Activated CD8-positive, alpha-beta T cell treated with anti-CD3 and anti-CD28 coated beads for 36 hours (primary cell): ENCODE measurements at places on chromosomes 2 and 18.

- DNase-seq: peak; percentile 34
- H3K27me3 ChIP-seq: peaks cover 2% of the 10 kb centered on the region
- H3K27ac ChIP-seq: no peak overlapping the region
- H3K36me3 ChIP-seq: peaks cover 12% of the 10 kb centered on the region
- H3K4me3 ChIP-seq: no peak overlapping the region
- H3K4me1 ChIP-seq: peaks cover 2% of the 10 kb centered on the region
These were observed 59.0 kb upstream of the LDLRAD4 start for GRCh38 chr18:13159579-13159978.

DNA sequence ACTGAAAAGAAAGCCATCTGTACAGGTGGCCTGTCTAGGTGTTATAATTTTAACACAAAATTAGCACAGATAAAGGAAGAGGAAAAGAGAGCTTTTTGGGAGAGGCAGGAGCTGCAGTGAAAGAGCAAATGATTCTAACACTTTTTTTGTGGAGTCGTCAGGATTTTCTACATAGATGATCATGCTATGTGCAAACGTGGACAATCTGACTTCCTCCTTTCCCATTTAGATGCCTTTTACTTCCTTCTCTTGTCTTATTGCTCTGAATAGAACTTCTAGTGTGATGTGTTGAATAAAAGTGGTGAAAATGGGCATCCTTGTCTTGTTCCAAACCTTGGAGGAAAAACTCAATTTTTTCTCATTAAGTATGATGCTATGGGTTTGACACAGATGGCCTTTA is 334.5 kb downstream of the NBAS start:
- H3K27ac ChIP-seq: no peak overlapping the region
- H3K4me3 ChIP-seq: no peak overlapping the region
- peaks cover 28% of the 10 kb centered on the region for H3K36me3 ChIP-seq
- H3K27me3 ChIP-seq: no peaks in the 10 kb centered on the region

DNA sequence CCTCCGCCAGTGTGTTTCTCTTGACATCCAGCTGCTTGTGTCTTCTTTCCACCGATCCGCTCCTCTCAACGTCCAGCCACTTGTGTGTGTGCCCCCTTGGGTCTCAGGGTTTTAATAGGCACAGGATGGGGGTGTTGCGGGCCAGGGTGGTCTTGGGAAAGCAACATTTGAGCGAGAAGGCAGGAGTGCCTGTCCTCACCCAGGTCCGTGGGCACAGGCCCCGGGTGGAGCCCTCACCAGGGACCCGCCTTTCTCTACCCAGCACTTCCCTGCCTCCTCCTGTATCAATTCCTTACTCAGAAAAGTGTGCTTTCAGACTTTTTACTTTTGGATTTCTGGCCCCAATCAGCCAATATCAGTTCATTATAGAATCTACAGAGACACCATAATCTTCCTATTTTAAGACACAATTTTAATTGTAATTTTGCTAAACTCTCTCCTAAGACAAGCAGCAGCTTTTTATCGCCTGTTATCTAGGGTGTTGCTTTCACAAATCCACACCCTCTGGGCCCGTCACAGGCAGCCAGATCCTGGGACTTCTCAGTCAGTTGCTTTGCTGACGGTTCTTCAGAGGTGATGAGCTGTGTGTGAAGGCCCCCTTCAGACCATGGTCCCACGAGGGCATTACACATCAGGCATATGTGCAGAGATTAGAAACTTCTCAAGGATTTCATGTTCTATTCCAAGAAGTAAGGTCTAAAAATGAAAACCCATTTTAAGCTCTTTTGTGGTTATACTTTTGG is 96.0 kb upstream of the FHL2 start:
- no peaks in the 10 kb centered on the region for H3K4me1 ChIP-seq
- peaks cover 8% of the 10 kb centered on the region for H3K27me3 ChIP-seq
- H3K27ac ChIP-seq: no peak overlapping the region
- no peak overlapping the region for H3K4me3 ChIP-seq
- no peaks in the 10 kb centered on the region for H3K36me3 ChIP-seq

GRCh38 chr2:110799376-110799775 is 67.0 kb downstream of the ACOXL start:
- peaks cover 2% of the 10 kb centered on the region for H3K4me1 ChIP-seq
- H3K27ac ChIP-seq: no peak overlapping the region
- no peak overlapping the region for H3K4me3 ChIP-seq
- no peak for DNase-seq

DNA sequence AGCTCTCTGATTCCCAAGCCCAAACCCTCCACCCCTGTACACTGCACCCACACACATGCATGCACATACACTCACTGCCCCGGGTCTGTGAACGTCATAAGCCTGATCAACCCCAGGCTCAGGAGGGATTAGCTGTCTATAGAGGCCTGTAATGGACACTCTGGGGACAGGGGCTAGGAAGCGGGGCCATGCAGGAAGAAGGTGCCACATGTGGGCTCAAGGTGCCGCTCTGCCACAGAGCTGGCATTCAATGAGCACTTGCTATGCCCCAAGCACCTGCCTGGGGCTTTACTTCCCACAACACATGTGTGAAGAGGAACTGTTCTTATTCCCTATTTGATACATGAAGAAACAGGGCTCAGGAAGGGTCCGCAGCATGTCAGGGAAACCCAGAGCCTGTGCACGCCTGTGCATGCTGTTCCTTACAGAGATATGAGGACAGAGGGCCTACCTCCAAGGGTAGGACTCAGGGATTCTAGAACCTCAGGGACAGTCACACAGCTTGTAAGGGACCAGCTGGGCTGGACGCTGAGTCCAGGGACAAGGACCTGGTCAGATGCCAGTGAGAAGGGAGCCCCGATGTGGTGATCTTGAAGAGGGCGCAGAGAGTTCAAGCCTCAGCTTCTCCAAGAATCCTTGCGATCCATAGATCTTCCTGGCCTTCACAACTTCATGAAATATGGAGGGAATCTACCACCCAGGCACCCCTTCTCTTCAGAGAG is 5.0 kb downstream of the BIN1 start:
- H3K27me3 ChIP-seq: no peaks in the 10 kb centered on the region
- no peak overlapping the region for H3K27ac ChIP-seq

GRCh38 chr2:154336201-154336600 is 362.3 kb upstream of the KCNJ3 start:
- H3K27me3 ChIP-seq: no peaks in the 10 kb centered on the region
- no peak for DNase-seq
- no peak overlapping the region for H3K4me3 ChIP-seq
- no peaks in the 10 kb centered on the region for H3K36me3 ChIP-seq
- no peaks in the 10 kb centered on the region for H3K4me1 ChIP-seq

DNA sequence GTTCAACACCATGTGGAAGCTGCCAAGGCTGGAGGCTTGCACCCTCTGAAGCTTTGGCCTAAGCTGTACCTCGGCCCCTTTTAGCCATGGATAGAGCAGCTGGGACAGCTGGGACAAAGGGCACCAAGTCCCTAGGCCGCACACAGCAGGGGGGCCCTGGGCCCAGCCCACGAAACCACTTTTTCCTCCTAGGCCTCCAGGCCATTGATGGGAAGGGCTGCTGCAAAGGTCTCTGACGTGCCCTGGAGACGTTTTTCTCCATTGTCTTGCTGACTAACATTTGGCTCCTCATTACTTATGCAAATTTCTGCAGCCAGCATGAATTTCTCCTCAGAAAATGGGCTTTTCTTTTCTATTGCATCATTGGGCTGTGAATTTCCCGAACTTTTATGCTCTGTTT is 13.7 kb downstream of the RAPGEF4 start:
- no peak overlapping the region for H3K4me3 ChIP-seq
- no peaks in the 10 kb centered on the region for H3K27me3 ChIP-seq
- no peaks in the 10 kb centered on the region for H3K4me1 ChIP-seq

- H3K4me1 ChIP-seq: no peaks in the 10 kb centered on the region
- no peak overlapping the region for H3K4me3 ChIP-seq
- DNase-seq: peak; percentile 14
These were observed 35.0 kb downstream of the RHOB start for GRCh38 chr2:20481798-20482405.

DNA sequence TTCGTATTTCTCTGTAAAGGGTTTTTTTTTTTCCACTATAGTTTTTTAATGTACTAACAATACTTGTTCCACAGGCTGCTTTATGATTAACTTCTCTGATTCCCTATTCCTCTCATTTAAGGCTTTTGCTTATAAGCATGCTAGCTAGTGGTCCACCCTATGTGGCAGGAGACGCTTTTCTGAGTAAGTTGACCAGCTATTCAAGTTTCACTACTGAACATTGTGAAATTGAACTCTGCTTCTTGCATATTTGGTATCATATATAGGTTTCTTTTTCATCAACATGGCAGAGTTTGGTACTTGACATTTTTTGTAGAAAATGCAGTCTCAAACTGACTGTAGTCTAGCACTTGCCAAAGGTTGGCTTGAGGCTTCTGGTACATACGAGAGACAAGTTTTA is 74.2 kb downstream of the OTX1 start:
- DNase-seq: no peak
- H3K27ac ChIP-seq: no peak overlapping the region
- H3K4me3 ChIP-seq: no peak overlapping the region
- peaks cover 7% of the 10 kb centered on the region for H3K36me3 ChIP-seq
- H3K27me3 ChIP-seq: no peaks in the 10 kb centered on the region
- no peaks in the 10 kb centered on the region for H3K4me1 ChIP-seq

DNA sequence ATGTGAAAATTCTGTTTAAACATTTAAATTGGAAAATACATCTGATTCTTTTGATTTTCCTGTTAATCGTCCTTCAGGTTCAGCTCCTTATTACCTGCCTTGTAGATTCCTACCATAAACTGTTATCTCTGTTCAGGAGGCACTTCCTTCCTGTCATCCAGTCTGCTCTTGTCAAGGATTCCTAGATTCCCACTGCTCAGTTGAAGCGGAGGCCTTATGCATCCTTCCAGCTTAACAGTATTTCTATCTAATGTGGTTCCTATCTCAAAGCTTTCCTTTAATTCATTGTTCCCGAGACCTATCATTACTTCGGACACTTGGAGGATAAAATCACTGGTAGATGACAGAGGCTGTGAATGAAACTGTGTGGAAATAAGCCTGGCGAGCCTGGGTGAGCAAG is 12.0 kb downstream of the SPAG16 start:
- no peak overlapping the region for H3K27ac ChIP-seq
- no peak for DNase-seq
- H3K4me3 ChIP-seq: no peak overlapping the region
- no peaks in the 10 kb centered on the region for H3K4me1 ChIP-seq
- H3K27me3 ChIP-seq: no peaks in the 10 kb centered on the region

DNA sequence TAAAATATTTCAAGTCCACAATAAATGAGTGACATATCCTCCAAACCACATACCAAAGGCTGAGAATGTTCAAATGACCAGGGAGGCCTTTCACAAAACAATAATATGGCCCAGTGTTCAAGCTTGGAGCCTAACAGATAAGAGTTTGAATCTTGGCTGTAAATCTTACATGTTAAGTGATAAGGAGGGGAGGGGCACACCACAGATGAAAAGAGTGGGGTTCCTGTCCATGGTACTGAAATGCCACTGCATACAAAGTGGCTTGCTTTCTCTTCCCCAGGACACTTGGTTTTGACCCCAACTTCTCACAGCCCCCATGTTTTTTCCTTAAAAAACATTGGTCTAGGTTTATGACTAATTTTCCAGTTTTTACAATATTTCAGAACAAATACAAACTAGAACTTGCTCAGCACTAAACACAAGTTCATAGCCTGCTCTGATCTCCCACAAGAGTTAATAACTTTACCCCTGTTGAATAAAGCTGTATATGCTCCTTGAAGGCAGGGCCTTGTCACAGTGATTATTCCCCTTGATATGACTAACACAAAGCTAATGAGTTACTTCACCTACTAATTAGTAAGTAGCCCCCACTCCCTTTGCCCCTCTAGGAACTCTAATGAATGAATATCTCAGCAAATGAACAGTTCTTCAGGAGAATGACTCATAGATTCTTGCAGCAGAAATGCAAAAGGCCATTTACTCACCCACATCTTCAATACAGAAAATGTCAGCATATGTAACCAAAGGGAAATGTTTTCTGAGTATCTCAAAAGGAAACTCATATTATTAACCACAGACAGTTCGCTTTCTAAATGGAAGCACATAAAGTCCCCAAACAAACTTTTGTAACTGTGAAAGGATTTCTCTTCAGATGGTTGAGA is 142.2 kb downstream of the SATB2 start:
- H3K4me3 ChIP-seq: no peak overlapping the region

DNA sequence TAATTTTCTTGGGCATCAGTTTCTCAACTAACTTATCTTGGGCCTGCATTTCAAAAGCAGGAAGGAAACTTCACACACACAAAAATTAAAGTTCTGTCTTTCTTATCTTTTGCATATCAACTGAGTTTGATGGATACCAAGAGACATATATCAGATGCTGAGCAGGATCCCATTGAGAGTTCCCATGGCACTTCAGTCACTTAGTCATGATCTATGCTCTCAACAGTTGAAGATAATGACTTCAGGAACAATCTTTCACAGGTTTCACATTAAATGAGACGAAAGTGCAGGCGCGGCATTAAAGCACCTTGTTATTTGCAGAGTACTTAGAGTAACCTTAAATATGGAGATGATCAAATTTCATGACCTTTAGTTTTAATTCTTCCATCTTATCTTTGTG is 2139.8 kb upstream of the CELF4 start:
- no peak overlapping the region for H3K4me3 ChIP-seq
- H3K27ac ChIP-seq: no peak overlapping the region
- H3K4me1 ChIP-seq: no peaks in the 10 kb centered on the region

DNA sequence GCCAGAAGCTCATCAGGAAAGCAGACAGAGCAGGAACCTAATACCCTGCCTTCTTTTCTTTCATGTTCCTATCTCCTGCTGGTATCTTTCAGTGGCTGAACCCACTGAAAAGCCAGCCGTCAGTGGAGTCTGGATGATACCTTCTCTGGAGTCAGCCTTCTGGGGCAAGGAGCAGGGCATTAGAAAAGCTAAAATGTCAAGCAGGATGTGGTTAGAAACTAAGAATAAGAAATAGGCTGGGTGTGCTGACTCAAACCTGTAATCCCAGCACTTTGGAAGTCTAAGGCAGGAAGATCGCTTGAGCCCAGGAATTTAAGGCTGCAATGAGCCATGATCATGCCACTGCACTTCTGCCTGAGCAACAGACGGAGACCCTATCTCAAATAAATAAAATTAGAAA is 642.0 kb upstream of the FSHR start:
- no peaks in the 10 kb centered on the region for H3K27me3 ChIP-seq
- H3K36me3 ChIP-seq: no peaks in the 10 kb centered on the region
- no peak overlapping the region for H3K4me3 ChIP-seq
- H3K4me1 ChIP-seq: no peaks in the 10 kb centered on the region
- no peak overlapping the region for H3K27ac ChIP-seq

GRCh38 chr2:86028766-86029381 is 76.8 kb downstream of the POLR1A start:
- H3K4me1 ChIP-seq: peaks cover 6% of the 10 kb centered on the region
- H3K27me3 ChIP-seq: no peaks in the 10 kb centered on the region
